ENCODE measurements at places on chromosomes 1 and 21.

GRCh38 chr1:33111965-33112364 lies 31.0 kb downstream of the AZIN2 start:
- DNase-seq = no peak

DNA sequence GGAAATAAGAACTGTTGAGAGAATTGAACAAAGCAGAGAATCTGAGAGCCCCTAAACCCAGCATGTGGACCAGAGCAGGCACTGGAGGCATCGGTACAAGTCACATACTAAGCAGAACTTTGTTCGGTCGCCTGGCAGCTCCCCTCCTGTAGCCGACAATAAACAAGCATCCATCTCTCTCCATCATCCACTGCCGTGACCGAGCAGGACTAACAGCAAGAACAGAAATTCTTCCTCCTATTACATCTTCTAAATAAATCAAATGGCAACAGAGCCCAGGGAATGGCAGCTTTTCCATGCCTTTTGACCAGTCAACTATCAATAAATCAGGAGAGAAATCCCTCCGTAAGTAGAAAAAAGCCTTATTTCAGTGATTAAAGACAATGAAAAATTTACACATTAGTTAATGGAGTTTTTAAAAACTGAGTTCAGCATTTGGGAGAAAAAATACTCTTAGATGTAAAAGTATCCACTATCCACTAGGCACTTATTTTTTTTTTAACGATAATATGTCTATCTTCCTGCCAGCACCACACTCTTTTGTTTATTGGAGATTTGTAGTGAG lies 36.5 kb downstream of the PTPN14 start:
- DNase-seq = peak; percentile 45

GRCh38 chr1:230868736-230869385 lies 540 bp upstream of the C1orf198 start:
- peak; percentile 58 for DNase-seq

- DNase-seq = no peak
These were observed 133.2 kb upstream of the GRIK3 start for GRCh38 chr1:37167479-37167878.

GRCh38 chr1:67735806-67736627 lies 51.0 kb downstream of the GADD45A start:
- no peak for DNase-seq

- no peak for DNase-seq
These were observed 417.7 kb upstream of the KAZN start for GRCh38 chr1:14180738-14181137.

DNA sequence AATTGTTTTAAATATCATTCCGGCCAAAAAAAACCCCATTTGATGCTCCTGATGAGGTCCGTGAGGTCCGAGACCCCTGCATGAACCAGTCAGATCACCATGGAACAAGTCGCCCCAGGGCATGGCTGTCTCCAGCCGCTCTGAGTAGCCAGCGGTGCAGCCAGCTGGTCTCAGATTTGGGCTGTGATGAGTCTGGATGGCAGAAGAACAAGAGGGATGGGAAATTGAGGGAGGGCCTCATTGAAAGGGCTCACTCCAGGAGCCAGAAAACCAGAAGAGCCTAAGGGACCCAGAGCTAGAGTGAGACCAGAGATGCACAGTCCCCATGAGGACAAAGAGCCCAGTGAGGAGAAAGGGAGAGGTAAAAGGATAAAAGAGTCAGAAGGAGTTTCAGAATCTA lies 174.0 kb downstream of the TOMM20 start:
- DNase-seq = no peak

DNA sequence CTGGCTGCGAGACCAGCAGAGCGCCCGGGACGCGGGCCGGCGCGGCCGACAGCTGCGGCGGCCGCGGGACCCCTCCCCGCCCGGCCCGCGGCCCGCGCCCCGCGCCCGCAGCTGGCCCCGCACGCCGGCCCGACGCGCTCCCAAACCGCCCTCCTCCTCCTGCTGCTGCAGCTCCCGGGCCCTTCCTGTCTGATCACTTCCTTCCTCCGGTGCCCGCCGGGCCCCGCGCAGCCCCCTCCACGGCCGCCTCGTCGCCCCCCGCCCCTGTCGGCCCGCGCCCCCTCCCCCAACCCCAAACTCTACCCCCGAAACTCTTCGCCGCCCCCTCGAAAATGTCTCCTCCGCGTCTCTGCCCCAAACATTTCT lies 594 bp downstream of the LUZP1 start:
- peak; percentile 31 for DNase-seq

DNA sequence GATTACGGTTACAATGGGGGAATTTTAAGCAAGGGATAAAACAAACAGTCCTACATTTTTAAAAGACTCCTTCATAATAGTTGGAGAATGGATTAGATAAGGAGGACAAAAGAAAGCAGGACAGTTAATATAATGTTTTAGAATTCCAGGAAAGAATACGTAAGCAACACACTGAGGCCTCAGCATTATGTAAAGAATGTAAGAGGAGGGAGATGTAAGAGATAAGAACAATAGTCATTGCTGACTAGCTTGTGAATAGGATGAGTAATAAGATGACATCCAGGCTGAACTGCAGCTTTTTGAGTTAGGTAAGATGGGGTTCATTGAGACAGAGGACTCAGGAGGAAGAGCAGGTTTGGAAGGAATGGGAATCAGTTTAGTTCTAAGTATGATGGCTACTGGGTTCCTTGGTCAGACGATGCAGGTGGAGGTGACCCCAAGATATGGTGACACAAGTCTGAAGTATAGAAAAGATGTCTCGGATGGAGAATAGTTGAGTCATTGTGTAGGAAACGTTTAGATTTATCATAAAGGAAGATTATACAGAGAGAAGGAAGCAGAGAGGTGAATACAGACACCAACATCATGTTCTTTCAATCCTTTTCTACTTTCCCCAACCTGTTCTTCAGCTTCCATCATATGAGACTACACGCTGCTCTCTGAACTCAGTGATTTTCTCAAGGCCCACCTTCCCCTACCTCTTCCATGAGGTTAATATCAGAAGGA lies 372.8 kb downstream of the PTBP2 start:
- DNase-seq = no peak

DNA sequence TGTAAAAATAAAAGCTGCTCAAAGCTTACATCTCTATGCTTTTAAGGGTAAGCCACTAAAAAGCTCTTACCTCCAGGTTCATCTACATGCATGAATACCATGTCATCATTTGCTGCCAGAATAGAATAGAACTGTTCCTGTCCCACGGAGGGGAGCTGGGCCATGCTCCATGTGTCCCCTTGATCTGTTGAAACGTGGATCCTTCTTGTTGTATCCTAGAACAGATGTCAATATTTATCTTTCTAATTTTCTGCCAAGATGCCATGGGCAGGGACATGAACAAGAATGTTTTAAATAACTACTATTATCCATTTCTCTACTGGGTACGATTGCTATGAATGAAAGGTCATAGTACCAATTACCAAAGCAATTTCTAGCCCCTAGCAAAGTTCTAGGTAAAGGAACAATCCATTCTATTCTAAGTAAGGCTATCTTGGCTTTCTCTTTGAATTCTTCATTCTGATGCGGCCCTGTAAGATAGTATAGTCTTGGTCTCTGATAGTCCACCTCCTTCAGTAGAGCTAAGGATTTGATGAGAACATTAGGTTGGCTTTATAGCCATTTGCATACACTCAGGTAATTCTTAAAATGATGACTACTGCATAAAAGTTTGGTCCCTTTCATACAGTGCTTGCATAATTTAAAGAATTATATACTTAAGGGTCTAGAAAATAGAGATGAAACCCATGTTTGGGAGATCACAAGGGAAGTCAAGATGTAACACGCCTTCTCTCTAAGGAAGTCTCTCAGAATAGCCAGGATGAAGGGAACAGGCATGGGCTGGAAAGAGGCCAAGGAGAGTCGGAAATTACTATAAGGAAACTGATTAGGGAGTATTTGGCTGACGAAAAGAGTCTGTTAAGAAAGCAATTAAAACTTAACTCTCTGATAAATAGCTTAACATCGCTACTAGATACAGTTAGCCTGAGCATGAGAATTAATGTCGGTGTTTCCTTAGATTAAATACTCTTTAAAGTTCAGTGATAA lies 35.4 kb upstream of the MYBPHL start:
- no peak for DNase-seq

DNA sequence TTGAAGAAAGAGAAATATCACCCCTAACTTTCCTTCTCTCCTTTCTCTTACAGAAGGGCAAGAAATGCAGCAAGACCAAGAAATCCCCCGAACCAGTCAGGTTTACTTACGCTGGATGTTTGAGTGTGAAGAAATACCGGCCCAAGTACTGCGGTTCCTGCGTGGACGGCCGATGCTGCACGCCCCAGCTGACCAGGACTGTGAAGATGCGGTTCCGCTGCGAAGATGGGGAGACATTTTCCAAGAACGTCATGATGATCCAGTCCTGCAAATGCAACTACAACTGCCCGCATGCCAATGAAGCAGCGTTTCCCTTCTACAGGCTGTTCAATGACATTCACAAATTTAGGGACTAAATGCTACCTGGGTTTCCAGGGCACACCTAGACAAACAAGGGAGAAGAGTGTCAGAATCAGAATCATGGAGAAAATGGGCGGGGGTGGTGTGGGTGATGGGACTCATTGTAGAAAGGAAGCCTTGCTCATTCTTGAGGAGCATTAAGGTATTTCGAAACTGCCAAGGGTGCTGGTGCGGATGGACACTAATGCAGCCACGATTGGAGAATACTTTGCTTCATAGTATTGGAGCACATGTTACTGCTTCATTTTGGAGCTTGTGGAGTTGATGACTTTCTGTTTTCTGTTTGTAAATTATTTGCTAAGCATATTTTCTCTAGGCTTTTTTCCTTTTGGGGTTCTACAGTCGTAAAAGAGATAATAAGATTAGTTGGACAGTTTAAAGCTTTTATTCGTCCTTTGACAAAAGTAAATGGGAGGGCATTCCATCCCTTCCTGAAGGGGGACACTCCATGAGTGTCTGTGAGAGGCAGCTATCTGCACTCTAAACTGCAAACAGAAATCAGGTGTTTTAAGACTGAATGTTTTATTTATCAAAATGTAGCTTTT lies 2.4 kb downstream of the CCN1 start:
- no peak for DNase-seq

DNA sequence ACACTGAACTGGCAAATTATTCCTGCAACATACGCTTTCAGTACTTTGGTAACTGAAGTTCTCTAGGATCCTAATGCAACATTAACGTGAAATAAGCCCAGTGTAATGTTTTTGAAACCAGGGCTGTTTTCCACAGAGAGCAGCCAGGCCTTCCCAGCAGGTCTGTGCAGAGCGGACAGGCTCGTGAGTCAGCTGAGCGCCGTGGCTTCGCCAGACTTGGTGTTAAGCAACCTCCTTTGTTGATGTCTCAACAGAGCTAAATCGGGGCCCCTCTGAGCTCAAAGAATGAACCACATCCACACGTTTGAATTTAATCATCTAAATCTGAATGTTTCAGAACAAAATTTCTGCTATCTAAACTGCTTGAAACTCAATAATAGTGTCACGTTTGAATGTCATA lies 181.8 kb upstream of the FMN2 start:
- DNase-seq = no peak

DNA sequence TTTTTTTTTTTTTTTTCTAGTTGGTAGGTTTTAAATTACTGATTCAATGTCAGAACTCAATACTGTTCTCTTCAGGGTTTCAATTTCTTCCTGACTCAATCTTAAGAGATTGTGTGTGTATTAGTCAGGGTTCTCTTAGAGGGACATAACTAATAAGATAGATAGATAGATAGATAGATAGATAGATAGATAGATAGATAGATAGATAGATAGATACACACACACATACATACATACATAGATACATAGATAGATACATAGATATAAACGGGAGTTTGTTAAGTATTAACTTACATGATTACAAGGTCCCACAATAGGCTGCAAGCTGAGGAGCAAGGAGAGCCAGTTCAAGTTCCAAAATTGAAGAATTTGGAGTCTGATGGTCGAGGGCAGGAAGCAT lies 251.3 kb downstream of the SMYD3 start:
- DNase-seq = no peak

DNA sequence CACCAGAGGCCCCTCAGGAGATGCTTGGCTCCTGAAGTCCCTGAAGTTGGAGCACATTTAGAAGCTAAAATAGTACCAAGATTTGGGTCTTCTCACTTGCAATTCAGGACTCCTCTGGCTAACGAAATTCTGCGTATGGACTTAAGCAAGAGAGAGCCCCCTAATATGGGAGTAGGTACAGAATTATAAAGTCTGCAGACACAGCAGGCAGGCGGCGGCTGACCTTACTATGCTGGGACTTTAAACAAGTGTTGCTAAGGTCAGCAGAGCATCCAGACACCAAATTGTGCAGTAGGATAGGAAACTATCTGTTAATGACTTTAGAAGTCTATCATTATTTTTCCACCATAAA lies 104.5 kb upstream of the PDE4B start:
- DNase-seq = no peak

Measured in HEK293T (cell line).